ENCODE measurements at places on chromosomes 3 and 15.

GRCh38 chr15:25510146-25510545 lies 71.3 kb upstream of the UBE3A start:
- no peak for DNase-seq

- DNase-seq = no peak
Measured at GRCh38 chr15:91876187-91876586, 22.7 kb downstream of the SLCO3A1 start.

DNA sequence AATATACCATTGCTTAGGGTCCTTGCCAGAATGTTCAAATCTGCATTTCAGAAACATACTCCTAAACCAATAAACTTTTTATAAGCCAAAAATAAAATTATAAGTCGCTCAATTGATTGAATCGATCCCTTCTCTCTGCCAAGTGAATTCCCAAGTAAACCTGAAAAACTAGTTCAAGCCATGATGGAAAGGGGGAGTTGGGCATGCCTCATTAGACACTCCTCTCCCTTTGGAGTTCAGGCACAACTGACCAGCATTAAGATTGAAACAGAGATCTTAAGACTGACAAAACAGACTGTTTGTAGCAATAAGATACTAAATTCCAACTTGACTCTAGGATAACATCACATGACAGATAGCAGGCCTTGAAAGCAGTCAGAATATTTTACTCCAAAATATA lies 113.7 kb upstream of the RASGRP1 start:
- no peak for DNase-seq

- no peak for DNase-seq
Measured at GRCh38 chr15:87577336-87577735, 679.2 kb downstream of the NTRK3 start.

GRCh38 chr3:189947948-189948723 lies 172.6 kb downstream of the P3H2 start:
- no peak for DNase-seq

DNA sequence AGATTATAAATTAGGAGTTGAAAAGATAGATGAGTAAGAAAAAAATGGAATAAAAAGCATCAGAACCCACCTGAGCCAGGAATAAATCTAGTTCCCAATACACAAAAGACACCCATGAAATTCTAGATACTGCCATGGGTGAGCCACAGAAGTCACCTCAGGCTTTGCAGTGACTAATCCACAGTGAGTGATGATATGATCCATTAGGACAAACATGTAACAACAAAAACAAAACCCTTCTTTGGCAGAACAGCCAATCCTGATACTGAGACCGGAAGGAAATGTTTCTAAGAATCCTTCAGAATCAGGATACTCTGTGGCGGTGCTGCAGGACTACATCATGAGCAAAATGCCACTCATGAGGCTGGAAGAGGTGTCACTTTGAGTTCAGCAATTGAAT lies 15.0 kb upstream of the MINDY4B start:
- DNase-seq = no peak

- DNase-seq = no peak
Measured at GRCh38 chr3:7285505-7285904, 424.6 kb downstream of the GRM7 start.

GRCh38 chr15:69469467-69470201 lies 17.0 kb downstream of the RPLP1 start:
- DNase-seq = no peak

- no peak for DNase-seq
Measured at GRCh38 chr15:88450125-88450798, 16.9 kb downstream of the MRPL46 start.

DNA sequence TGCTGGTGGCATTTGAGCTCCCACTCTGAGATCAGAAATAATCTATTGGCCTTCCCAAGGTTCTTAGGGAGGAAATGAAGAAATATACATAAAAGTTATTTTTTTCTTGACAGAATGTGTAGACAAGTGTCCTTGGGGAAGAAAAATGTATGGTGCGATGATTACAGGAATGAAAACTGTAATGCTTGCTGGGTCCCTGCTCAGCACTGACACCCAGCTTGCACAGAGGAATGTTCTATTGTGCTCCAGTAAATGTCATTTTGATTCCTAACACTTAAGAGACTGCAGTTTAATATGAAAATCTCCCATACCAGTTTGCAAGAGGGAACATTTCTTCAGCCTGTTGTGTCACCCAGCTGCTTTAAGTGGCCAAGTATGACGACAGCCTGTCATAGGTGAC lies 271.3 kb upstream of the TPM1 start:
- DNase-seq = no peak

- DNase-seq = no peak
Measured at GRCh38 chr3:141979050-141979671, 102.7 kb downstream of the ATP1B3 start.

DNA sequence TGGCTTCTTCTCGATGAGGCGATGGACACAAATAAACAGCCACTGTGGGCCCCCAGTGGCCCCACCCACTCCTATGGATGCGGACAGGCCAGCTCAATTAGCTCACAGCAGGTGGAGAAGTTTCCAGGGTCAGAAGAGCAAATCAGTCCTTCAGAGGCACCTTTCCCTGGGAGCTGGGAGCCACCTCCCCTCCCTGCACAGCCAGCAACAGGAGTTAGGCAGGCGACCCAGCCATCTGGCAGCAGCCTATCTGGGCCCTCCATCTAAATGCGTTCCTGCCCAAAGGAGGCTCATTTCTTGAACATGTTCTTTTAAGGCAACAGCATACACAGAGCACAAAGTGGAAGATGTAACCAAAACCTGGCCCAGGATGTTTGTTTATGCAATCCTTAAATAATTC lies 211.9 kb upstream of the ARRDC4 start:
- DNase-seq = no peak

DNA sequence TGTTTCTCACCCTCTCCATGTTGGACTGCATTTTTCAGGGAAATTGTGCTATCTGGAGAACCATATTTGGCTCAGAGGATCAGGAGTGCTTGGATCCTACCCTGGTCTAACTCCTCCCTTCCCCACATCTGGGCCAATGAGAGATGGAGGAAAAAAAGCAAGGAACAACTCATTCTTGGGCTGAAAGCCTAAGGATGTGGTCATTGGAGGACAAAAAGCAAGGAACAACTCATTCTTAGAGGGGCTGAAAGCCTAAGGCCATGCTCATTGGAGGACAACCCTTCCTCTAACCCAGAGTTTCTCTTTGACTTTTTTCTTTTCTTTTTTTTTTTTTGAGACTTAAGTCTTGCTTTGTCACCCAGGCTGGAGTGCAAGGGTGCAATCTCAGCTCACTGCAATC lies 48.6 kb upstream of the CHRNB4 start:
- DNase-seq = no peak

GRCh38 chr3:124636863-124637296 lies 93.4 kb upstream of the UMPS start:
- no peak for DNase-seq

GRCh38 chr3:14323401-14324223 lies 78.8 kb upstream of the SLC6A6 start:
- DNase-seq = no peak

DNA sequence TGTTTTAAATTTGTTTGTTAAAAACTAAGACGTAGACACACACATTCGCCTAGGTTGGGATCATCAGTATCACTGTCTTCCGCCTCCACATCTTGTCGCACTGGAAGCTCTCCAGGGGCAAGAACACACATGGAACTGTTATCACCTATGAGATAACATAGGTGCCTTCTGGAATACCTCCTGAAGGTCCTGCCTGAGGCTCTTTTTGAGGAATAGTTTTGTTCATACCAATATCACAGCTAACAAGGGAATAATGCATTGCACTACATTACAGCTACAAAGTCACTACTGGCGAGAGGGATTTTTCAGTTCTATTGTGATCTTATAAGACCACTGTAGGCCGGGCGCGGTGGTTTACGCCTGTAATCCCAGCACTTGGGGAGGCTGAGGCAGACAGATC lies 29.9 kb downstream of the ZWILCH start:
- no peak for DNase-seq

GRCh38 chr15:51966192-51966591 lies 5.4 kb downstream of the LEO1 start:
- DNase-seq = no peak

DNA sequence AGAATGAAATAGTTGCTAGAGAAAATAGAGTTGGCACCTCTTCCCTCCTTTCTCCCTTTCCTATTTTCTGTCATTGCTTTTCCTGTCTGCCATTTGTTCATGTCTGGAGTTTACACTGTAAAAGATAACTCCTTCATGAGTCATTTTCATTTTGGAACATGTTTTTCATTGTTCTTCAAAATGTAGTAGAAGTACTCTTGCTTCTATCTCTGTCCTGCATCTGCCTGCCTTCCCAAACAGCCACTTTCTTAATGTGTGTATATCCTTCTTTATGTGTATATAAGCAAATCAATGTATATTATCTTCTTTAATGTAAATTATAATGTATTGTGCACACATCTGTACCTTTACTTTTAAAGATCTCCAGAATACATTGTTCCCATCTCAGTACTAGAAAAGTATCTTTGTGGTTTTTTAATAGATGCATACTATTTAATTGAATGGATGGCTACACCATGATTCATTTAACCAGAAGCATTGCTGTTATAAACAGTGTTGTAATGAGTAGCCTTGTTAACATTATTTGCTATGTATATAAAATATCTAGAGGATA lies 41.1 kb downstream of the TSC22D2 start:
- no peak for DNase-seq

- DNase-seq = no peak
Measured at GRCh38 chr3:143567823-143568222, 280.4 kb downstream of the SLC9A9 start.

DNA sequence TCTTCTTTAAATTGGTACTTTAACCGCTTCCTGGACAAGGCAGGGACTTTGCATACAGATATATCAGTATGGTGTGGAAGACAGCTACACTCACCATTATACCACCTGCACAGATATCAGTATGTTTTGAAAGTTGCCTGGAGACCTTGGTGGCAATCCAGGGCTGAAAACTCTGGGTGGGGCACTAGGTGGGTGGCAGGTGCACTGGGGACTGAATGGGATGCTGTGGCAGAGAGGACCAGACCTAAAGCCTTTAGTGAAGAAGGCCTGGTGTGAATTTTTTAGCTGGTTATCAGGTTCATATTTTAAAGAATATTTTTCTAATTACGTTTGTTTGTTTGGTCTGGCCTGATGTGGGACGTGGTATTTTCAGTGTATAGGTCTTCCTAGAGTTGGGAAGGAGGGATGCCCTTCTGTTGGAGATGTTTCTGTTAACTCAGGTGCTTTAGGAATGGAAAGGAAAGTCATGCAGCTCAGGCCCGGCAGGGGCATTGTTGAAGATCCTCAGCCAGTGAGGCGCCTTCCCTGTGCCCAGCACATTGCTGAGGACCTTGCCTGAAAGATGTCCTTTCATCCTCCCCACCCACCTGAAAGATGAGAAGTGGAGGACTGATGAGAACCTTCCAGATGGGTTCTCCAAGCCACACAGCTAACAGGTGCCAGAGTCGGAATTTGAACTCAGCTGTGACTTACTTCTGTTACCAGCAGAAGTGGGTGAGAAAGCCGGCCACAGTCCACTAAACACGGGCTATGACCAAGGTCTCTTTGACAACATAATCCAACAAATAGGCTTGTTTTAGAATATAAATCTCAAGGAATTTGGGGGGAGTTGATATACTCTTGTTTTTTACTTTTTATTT lies 77.3 kb downstream of the APBA2 start:
- no peak for DNase-seq

DNA sequence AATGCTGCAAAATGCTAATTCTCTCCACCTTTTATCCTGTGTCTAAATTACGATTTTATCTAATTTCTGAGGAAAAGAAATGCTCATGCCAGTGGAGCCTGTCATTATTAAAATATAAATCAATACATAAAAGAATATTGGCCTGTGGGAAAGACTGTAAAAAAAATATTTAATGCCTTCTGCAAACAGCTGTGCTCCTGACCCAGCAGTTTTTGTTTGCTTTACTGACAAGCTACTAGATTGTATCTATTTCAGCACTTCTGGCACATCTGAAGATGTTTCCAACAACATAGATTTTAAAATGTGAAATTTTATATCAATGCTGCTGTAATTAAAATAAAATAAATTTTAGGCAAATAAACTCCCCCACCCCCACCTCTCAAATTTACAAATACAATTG lies 493.6 kb upstream of the AGTR1 start:
- DNase-seq = no peak

DNA sequence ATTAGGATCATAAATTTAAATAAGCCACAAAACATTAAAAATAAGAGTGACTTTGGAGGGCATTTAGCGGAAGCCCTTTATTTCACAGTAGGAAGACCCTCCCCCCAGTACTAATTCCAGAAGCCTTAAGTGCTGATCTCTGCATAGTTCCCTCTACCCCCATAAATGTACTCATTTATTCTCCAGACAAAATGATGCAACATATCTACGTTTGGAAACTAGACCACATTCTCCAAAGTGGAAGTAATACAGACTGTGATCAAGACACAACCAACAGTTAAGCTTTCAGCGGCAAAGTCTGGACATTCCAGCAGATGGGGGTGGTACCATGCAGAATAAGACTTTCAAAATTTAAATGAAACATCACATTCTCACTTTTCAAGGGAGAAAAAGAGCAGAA lies 44.8 kb upstream of the RPS17 start:
- no peak for DNase-seq

- DNase-seq = no peak
Measured at GRCh38 chr15:67146234-67146633, 80.8 kb downstream of the SMAD3 start.

DNA sequence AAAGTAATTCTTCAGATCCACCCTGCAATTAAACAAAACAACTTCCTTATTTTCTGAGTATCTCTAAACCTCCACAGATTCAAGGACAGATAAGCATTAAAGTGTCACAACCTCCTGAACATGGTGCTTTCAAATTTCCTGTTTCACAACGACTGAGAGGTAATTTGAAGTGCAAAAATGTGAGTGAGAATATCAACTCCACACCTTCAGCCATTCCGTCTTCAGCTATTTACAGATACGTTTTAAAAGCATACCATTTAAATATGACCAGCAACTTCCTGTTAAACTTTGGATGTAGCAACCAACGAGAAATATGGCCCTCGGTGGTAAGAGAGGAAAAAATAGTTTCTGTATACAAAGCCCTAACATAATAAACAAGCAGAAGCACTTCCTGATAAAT lies 32.1 kb upstream of the PCSK6 start:
- no peak for DNase-seq

- no peak for DNase-seq
Measured at GRCh38 chr3:56277236-56277635, 191.0 kb downstream of the ERC2 start.

DNA sequence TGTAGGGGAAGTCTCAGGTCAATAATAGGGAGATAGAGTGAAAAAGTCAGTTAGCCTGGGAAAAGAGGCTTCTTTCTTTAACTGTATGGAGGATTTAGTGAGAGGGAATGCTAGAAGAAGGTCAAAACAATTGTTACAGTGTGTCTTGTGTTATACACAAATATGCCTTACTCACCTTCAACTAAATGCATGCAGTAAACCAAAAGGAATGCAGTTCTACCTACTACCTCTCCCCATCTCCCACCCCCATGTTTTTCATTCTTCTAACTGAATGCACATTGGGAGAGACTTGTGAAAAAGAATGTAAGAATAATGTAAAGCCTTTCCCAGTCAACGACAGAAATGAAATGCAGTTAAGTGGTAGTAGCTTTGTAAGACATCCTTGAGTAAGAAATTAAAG lies 33.8 kb downstream of the CCDC66 start:
- no peak for DNase-seq

GRCh38 chr3:28699283-28699682 lies 350.7 kb upstream of the AZI2 start:
- DNase-seq = no peak

Data from stimulated activated CD8-positive, alpha-beta memory T cell treated with anti-CD3 and anti-CD28 coated beads, Interleukin-2, amount 100 ng/mL, for 1 hour (primary cell).